Stimulated activated CD8-positive, alpha-beta memory T cell treated with anti-CD3 and anti-CD28 coated beads, Interleukin-2, amount 100 ng/mL, for 1 hour (primary cell): ENCODE measurements at places on chromosomes 16 and 17.

- DNase-seq, result no peak
Measured at GRCh38 chr16:17433577-17434451, 36.9 kb downstream of the XYLT1 start.

DNA sequence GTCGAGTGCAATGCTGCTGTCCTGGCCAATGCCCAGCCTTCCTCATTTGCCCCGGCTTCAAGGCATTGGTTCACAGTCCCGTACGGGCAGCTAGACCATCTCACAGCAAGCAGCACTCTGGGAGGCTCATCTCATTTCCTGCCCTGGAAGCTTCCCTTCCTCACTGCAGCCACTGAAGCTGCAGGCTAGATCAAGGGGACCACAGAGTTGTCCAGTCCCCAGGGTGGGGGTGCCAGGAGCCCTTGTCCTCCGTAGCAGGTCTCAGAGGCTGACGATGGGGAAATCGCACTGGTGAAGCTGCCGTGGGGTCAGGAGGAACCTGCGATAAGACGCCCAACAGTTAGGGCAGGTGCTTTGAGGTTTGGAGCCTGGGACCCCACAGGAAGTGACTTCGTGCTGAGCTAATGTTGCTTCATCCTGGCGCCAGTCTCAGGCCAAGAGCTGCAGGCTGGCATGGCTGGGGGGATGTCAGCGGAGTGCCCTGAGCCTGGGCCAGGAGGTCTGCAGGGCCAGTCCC lies at the start of gene SPNS3:
TSS of gene SPNS3 (plus strand) at position 426 of the 517 bp plus-strand sequence. CDS start at position 454, 28 bp downstream.
- no peak for DNase-seq

GRCh38 chr16:80480664-80481063 lies 60.1 kb upstream of the DYNLRB2 start:
- no peak for DNase-seq

DNA sequence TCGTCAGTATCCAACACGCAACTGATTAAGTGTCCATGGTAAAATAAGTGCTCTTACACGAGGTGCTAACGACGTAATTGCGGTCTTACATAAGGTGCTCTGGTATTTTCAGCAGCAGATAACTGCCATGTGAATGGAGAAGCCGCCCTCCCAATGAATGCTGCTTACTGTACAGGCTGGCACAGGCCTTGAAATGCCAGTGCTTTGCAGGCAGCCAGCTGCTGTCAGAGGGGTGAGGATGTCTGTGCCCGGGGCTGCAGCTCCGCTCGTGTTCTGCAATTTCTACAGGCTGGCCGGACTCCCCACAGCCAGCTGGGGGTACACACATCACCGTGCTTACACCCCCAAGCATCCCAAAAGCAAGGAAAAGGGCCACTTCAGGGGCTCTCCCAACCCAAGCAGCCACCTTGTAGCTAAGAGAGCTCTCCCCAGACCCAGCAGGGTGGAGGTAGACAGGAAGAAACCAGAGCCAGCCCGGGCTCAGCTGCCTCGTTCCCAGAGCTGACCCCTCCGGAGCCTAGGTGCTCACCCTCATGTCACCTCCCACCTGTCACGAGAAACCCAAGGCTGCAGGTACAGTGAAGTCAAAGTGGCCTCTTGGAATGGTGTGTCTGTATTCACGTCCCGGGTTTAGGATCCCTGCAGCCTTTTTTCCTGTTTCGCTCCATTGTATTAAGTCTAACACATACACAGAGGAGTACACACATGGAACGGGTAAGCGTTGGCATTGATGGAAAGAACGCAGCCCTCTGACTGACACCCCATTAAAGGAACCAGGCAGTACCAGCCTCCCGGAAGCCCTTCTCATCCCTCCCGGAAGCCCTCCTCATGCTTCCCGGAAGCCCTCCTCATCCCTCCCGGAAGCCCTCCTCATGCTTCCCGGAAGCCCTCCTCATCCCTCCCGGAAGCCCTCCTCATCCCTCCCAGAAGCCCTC lies 27.2 kb upstream of the RPH3AL start:
- DNase-seq, result no peak

- no peak for DNase-seq
Measured at GRCh38 chr17:8141741-8142140, 10.5 kb downstream of the PER1 start.

- DNase-seq, result no peak
Measured at GRCh38 chr16:63617990-63618763, 1503.7 kb downstream of the CDH11 start.

GRCh38 chr16:3882531-3882930 lies 2.0 kb upstream of the CREBBP start:
- no peak for DNase-seq

GRCh38 chr16:23432176-23433128 lies 20.5 kb downstream of the COG7 start:
- DNase-seq, result no peak

DNA sequence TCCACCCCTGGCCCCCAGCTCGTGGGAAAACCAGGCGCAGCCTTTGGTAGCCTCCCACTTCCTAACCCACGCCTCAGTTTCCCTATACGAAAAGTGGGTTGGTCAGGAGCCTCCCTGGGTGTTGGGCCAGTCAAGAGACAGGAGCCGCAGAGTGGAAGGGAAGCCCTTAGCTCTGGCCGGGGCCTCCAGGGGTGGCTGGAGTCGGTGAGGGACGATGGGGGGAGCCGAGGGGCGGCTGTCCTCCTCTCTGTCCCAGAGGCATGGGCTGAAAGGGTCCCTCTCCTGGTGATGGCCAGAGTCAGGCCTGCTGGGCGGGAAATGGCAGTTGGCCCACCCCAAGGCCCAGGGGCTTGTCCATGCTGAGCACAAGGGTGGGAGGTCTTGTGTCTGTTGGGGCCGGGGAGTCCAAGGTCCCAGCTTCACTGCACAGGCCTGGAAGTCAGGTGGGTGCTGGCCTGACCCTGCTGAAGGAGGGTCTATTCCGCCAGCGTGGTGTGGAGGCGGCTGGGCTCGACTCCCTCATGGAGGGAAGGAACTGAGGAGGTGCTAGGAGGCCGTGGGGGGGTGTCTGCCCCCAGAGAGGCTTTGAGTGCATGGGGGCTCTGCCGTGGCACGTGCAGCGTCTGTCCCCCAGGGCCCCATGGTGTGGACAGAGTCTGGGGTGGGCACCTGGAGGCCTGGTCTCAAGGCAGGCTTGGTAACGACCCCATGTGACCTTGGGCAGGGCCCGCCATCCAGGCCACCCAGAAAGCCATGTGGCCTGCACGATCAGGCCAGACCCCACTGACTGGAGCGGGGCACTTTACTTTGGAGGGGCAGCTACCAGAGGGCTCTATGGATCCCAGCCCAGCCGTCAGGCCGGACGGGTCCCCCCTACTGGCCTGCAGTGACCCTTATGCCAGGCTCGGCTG lies 1.1 kb downstream of the SLC16A3 start:
- no peak for DNase-seq

- DNase-seq, result no peak
Measured at GRCh38 chr17:57562184-57562698, 182.9 kb downstream of the CCDC182 start.

DNA sequence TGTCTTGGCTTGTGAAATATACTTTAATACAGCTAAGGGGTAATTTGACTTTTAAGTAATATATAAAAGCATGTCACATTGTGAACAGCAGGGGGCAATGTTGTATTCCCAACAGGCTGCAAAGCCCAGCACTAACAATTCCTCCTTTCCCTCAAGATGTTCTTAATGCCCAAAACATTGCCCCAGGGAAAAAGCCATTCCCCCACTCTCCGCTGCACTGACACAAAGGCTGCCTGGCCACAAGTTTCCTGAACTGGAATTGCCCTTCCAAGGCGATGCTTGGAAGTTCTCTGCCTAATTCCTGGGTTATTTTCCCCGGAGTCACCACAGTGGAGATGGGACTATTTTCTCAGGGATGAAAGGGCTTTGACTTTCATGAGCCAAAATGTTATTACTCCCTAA lies 27.2 kb downstream of the CLEC16A start:
- no peak for DNase-seq

DNA sequence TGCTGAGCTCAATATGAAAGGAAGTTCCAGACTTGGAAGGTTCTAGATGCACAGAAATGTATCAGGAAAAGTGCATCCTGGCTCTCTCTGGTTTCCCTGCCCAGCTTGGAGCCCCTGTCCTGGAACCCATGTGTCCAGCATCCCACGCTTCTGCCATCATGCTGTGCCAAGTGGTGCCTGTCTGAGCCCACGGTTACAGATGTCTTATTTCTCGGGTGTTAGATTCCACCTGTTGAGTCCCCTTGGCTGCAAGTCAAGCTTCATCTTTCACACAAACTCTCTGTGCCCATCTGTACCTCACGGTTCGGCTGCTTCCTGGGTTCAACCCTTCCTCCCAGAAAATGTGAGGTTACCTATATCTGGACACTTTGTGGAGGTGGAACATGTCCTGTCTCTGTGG lies 22.5 kb downstream of the OR1D5 start:
- DNase-seq, result no peak

- no peak for DNase-seq
Measured at GRCh38 chr17:6475411-6475810, 31.2 kb downstream of the PIMREG start.

GRCh38 chr17:27381007-27381501 lies 75.2 kb upstream of the KSR1 start:
- DNase-seq, result peak; percentile 55

GRCh38 chr16:80743772-80744171 lies 60.6 kb downstream of the CDYL2 start:
- no peak for DNase-seq

- DNase-seq, result peak; percentile 24
Measured at GRCh38 chr17:64063766-64064224, 43.4 kb upstream of the ICAM2 start.

DNA sequence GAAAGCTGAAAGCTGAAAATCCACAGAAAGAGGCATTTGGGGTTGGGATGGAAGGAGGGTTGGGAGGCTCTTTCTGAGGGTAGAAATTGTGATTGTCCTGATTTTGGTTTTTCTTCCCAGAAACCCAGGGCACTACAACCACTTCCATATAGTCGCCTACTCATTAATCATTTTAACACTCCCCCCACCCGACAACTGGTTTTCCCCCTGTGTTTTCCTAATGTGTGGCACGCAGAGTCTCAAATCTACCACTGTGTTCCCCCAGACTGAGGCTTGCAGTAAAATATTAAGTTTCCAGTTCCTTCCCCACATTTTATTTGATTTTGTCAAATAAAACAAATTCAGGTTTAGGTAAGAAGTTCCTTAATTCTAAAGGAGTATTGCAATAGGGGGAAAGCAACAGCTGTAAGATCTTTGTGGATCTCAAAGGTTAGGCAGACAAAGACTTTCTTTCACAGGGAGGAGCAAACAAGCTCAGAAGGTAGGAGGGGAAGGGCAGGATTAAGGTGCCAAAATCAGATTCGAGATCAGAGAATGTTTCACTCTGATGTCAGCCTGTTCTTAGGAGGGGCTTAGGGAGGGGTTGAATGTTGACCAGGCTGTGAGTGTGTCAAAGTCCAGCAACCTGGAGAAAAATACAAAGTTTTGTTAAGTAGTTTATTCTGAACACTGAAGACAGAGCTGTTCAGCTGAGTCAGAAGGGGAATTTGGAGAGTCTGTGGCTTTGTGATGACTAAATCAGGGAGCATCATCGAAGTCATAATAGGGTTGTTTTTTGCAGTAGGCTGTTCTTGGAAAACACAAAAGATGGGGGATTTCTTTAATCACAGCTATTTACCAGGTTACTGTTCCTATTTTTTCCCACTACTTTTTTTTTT lies 3.6 kb downstream of the ZNF267 start:
- DNase-seq, result peak; percentile 18

DNA sequence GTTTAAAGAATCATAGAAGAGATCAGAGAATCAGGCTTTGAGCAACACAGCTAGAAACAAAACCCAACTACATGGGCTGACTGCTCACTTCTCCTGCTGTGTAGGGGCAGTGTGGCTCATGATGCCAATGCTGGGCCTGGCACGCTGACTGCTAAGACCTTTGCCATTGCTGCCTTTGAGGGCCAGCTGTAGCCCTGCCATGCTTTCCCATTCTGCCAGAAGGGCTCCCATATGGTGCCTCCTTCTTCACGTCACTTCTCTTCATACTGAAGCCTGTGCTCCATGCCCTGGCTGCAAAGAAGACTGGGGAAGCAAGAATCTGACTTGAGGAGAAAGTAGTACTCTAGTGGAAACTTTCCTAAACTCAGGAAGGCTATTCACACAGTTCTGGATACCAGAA lies 232.9 kb downstream of the UTP18 start:
- no peak for DNase-seq

DNA sequence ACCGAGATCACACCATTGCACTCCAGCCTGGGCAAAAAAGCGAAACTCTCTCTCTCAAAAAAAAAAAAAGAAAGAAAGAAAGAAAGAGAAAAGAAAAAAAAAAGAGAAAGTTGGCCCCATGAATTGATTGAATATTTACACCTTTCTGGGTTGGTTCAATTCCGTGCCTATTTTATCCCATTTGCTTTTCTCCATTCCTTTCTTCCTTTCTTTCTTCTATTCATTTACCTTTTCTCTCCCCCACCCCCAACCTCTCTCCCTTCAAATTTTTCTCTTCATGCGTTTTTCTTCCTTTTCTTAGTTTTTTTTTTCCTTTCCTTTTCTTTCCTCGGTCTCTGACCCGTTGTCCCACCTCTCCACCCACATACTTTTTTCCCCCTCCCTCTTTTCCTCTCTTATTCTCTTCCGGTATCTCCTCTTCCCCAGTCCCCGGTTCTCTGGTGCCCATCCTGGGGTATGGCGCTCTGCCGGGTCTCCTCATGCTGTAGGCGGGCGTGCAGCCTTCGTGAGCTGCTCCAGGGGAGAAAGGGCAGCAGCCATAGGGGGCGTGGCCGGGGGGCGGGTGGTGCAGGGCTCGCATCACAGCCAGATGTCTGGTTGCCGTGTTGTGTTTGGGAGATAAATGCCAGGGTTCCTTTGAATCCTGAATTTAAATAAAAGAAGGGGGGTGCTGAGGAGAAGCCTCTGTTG lies 5.3 kb upstream of the COL1A1 start:
- no peak for DNase-seq

DNA sequence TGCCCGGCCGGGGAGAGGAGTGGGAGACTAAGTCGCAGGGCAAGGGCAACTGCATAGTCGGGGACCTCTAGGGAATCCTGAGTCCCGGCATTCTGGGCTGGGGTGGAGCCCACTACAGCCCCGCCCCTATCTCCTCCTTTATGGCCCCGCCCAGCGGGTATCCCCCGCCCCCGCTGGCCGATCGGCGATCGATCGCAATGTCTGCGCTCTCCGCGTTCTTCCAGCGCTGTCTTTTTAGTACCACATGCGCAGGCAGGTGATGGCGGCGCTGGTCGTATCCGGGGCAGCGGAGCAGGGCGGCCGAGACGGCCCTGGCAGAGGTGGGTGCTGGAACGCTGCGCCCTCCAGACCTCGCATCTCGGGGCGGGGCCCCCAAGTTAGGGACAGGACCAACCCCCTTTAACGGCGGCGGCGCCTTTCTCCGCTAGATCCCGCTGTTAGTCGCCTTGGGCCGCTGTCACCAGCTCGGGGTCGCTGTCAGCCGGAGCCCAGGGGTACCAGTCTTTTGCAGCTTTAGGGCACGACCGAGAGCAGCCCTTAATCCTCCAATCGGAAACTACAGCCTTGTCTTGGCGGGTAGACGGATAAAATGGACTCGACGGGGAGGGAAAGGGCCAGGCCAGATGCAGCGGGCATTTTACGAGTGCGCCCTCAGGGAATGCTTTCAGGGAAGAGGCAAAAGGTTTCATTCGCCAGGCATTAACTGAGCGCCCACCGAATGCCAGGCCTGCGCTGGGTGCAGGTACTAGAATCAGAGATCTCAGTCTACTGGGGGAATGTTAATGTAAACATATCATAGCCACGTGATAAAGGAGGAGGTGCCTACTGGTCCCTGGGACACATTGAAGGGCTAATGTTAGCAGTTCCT lies at the start of gene DPH1:
TSS of gene DPH1 (plus strand) at position 243 of the 868 bp plus-strand sequence. CDS start at position 260, 17 bp downstream.
- peak; percentile 64 for DNase-seq
